Stimulated activated CD8-positive, alpha-beta memory T cell treated with anti-CD3 and anti-CD28 coated beads, Interleukin-2, amount 100 ng/mL, for 1 hour (primary cell): ENCODE measurements at places on chromosomes 1 and 21.

DNA sequence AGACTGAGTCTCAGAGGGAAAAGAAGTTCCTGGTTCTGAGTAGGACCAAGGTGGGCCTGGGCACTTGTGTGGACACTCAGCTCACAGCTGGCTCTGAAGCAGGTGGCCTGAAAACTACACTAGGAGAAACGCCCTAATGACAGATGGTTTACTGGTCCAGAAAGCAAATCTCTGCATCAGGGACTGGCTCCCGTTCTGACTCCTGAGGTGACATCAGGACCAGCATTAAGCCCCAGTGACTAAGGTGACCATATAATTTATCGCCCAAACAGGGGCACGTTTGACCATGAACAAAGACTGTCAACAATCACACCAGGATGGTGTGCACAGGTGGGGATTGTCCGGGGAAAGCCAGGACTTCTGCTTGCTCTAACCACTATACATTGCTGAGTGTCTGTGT is 12.2 kb upstream of the CD34 start:
- DNase-seq, result no peak

GRCh38 chr1:84693005-84693404 is 2.7 kb upstream of the SSX2IP start:
- DNase-seq, result no peak

- no peak for DNase-seq
These were observed at the start of gene LPAR3 for GRCh38 chr1:84892705-84893618. Gene LPAR3, minus strand, starts transcription at chr1:84893206. Its CDS starts 27,086 bp downstream, at chr1:84866120.

- no peak for DNase-seq
These were observed 13.5 kb upstream of the FOXJ3 start for GRCh38 chr1:42348498-42348897.

GRCh38 chr1:32257227-32257508 is 6.1 kb downstream of the LCK start:
- no peak for DNase-seq

- DNase-seq, result no peak
These were observed 4.5 kb downstream of the FHL3 start for GRCh38 chr1:38000529-38001455.

GRCh38 chr1:202576816-202577215 is 133.4 kb downstream of the SYT2 start:
- DNase-seq, result no peak

GRCh38 chr1:101006553-101006952 is 19.0 kb downstream of the DPH5 start:
- no peak for DNase-seq

DNA sequence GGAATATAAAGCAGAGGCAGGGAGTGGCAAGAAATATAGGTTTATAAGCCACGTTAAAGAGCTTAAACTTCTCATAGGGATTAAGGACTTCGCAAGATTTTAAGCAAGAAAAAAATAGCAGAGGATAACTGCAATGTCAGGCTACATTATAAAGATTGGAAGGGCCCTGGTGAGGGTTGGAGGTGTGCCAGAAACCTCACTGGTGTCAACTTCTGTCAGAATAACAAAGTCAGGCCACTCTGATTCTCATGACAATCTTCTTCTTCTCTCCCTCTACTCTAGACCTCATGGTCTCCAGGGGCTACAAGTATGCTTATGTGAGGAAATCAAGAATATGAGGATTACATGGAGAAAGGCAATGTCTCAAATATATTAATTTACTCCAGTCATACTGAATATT is 32.6 kb upstream of the FMO2 start:
- no peak for DNase-seq

DNA sequence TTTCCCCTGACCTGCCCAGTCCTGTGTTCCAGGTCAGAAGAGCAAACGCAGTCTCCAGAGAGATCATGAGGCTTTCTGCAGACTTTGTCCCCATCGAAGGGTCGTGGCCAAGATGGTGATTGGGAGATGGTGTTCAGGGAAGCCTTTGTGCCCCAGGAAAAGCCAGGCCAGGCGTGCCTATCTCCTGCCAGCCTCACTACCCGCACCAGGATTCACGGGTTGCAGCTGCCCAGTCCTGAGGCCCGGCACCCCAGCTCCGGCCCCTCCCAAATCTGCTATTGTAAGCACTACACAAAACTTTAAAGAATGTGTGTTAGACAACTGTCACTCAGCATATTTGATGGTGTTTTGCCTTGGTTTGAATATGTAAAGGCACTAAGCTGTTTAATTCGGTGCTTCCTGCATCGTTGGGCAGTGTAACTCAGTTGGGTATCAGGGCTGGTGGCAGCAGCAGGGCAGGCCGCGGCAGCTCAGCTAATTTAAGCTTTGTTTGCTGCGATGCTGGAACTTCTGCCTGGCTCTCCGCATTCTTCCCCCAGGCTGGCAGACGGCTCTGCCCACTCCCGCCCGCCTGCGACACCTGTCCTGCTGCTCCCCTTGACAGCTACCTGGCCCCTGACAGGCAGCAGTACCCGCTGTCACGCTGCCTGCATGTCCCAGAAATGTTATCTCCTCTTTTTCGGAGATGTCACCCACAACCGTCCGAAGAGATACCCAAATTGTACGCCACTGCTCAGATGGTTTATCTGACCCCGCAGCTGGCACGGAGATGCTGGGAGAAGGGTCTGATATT is 209.0 kb upstream of the VAMP3 start:
- DNase-seq, result no peak

- no peak for DNase-seq
These were observed 263.4 kb downstream of the GRIK1 start for GRCh38 chr21:29676395-29676794.

DNA sequence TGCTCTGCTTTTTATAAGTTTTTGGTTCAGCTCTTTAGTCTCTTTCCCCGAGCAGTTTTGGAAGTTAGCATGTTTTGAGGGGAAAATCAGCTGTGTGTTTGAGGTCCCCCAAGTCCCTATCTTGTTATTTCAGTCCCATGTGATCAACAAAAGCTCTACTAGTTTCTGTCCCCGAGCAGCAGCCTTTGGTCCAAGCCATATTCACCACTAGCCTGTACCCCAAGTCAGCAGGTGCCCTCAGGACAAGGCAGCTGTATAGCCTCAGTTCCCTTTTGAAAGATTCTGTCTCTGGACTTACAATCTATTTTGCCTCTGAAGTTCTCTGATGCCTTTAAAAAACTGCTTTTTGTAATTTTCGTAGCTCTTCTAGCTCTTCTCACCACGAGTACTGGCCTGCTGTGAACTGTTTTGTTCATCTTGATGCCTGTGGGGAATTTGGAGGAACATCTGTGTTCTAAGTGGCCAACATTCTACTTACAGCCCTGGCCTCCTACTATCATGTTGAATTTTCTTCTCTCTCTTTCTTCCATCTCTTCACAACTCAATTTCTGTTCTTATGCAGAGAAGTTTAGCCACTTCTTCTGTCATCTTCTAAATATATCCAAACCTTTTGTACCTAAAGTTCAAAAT is 16.7 kb downstream of the UAP1 start:
- no peak for DNase-seq

DNA sequence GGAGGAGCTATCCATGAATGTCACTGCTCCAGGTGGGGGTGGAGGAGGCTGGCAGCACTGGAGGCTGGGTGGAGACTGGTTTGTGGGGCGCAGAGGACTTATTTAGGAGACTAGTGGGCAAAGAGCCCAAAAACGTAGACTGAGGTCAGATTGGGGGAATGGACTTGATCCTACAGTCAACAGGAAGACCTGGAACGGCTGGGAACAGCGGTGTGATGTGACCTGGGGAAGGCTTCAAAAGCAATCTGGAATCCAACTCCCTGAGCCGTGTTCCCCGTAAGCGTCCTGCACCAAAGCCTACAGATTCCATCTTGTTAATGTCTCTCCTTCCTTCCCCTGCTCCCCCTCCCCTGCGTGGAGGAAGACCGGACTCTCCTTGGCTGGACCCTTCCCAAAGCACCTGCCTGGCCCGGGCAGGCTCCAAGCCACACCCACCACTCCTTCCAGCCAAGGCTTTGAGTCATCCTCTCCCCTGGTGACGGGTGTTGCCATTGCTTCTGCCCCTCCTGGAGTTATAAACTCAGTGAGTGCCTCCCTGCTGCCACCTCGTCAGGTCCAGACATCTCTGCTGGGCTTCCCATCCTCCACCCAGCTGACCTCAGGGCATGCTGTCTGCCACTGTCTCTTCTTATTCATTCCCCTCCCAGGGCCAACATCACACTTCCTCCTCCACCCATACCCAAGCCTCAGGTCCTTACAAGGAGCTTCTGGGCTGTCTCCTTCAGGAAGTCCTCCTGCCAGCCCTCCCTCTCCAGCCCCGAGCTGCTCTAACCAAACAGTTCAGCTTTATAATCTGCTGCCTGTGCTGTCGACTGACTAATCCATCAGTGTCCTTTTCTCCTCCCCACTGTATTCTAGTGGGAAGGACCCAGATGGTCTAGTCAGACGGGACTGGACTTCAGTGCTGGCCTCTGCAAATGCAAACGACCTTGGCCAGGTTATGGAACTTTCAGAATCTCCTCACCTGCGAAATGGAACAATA is 1.6 kb upstream of the CLSTN1 start:
- DNase-seq, result no peak

- DNase-seq, result no peak
These were observed 119.4 kb upstream of the VANGL1 start for GRCh38 chr1:115522386-115522785.

- DNase-seq, result no peak
These were observed 634.4 kb downstream of the MATN1 start for GRCh38 chr1:30089024-30089430.

- DNase-seq, result no peak
These were observed 46.6 kb downstream of the NEK7 start for GRCh38 chr1:198203434-198203833.

- DNase-seq, result no peak
These were observed 172.2 kb downstream of the CHRM3 start for GRCh38 chr1:239558559-239558958.

DNA sequence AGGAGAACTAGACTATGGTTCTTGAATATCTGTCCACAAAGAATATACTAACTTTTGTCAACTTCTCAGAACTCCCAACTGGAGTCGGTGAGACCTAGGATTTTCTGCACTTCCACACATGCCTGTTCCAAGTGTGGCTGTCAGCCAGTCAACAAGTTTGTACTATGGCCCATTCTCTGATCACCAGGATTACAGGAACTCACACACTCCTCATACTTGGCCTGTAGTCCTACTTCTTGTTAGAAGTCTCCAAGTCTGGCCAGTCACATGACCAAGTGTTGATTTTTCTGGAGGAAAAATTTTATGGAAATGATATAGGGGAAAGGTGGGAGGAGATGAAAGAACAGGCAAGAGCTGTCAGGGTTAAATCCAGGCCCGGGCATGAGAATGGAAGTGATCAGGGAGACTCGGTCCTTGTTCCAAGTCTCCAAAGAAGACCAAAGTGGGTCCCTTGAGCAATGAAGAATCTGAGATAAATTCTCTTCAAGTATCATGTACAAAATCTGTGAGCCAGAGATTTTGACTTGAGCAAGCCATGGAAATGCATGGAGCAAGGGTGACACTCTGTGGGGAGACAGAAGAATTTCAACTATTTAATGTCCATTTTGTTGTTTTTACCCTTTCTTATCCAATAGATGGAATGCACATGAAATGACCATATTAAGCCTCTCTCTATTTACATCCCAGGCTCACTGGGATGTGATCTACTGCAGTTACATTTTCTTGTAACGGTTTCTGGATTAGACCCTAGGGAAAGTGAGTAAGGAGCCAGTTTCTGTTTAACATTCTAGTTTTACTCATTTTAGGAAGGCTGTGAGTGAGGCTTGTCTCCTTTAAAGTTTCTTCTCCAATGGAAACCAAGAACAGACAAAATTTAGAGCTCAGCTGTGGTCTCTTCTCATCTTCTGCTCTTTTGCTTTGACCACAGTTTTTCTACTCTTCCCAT is 320.9 kb downstream of the ASTN1 start:
- DNase-seq, result no peak

GRCh38 chr1:30708361-30708728 is 15.0 kb downstream of the MATN1 start:
- no peak for DNase-seq

DNA sequence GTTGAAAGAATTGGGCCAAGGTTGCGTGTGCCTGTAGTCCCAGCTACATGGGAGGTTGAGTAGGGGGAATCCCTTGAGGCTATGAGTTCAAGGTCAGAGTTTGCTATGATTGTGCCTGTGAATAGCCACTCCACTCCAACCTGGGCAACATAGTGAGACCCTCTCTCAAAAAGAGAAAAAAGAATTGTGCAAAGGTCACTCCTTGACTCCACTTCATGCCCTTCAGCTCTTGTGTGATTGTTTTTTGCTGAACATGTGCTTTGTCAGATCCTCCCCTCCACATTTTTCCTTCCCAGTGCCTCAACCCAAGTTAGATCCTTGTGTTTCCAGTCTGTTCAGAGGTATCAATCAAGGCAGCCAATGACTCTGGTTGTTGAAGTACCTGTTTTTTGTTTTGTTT is 8.5 kb downstream of the TXNIP start:
- DNase-seq, result no peak

- no peak for DNase-seq
These were observed 100.0 kb downstream of the CDC7 start for GRCh38 chr1:91600431-91601337.

DNA sequence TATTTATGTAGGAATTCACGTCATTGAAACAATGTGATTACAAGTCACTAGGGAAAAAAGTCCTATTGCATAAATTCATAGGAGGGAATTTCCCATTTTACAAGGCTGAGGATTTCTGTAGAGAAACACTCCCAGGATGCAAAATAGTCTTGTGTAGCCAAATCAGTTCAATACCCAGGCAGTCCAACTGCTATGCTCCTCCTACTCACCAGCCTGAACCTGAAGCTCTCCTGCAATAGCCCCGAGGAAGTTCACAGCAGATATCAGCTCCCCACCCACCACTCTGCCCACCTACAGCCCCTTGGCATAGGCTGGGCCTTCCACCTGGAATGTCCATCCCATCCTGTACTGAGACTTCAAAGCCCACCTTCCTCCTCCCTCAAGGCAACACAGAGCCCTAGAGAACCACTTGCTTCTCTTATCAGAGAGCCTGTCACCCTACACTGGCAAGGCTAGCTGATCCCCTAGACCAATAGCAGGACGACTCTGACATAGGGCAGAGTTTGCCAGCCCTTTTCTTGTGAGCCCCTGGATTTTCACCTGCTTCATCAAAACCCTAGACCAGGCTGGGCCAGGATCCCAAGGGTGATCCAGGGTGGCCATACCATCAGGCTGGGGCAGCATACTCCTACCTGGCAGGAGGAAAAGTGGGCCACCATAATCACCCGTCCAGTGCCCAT is 1.5 kb downstream of the LSS start:
- no peak for DNase-seq

DNA sequence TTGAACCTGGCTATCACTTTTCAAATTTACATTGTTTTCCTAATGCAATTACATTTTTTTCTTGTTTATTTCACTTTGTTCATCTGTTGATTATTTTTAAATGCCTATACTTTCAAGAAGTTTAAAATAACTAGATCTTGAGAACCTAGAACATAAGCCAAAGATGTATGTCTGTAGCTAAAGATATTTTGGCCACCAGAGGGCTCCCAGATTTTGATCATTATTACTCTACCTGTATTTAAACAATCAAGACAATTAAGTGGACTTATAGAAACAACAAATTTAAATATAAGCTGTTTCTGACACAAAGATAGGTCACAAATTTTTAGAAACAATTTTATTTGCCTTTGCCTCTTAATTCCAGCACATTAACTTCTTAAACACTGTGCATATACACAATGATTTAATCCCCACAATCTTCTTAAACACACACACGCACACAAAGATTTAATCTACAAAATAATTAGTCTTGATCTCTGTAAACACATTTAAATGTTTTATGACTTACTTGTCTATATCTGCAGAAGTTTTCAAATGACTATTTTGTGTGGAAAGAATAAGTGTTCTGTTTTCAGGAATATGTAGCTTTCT is 380.0 kb downstream of the DSCAM start:
- no peak for DNase-seq
